ENCODE measurements at places on chromosomes 3 and 15.

GRCh38 chr3:189824629-189825312, 193.6 kb downstream of the TP63 start:
- no peak for DNase-seq

DNA sequence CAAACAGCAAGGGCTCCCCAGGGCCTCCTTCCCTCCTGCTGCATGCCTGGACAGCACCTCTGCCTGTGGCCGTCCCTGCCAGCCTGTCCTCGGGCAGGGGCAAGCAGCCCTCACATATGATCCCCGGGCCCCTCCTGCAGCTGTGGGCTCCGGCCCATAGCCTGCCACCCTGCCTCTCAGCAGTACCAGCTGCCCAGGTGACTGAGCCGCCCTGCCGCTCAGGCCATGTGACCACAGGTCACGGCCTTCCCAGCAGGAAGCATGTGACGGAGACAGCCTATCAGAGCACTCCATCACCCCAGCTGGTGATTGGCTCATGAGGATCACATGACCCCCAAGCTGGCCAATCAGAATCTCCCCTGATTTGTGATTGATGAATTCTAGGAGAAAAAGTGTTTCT, 23.9 kb downstream of the ALDH1L1 start:
- DNase-seq = no peak

- no peak for DNase-seq
These were observed 56.5 kb downstream of the MCTP2 start for GRCh38 chr15:94287794-94288246.

DNA sequence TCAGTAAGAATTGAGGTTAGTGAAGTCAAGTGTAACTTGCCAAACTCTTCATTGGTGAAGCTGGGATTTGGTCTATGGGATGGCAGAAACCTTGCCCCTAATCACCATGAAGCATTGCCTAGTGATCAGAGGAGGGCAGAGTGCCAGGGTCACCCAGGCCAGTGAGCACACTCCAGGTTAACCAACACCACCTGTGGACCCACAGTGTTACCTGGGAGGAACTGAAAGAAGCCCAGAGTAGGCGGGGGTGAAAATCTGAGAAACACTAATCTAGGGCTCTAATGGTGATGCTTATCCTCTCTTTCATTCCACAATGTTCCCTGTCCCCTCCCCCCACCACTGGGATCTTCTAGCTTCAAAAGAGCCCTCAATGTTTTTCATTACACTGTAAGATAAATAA, 372.8 kb downstream of the CTNNB1 start:
- DNase-seq = no peak

DNA sequence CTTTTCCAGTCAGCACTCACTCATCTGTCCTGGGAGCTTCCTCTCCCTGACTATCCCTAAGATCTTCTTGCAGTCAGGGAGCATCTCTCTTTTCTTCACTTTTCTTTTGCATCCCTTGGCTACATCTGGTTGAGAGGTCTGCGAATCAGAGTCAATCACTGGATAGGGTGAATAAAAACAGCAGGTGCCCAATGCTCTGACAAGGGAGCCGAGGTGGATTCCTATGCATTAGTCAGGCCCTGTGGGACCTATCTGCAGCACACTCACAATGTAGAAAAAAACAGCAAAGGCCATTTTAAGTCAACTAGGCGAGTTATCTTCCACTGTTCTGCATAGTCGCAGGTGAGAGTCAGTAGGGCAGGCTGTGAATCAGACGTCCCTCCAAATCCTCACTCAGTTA, 35.5 kb downstream of the DZIP1L start:
- no peak for DNase-seq

DNA sequence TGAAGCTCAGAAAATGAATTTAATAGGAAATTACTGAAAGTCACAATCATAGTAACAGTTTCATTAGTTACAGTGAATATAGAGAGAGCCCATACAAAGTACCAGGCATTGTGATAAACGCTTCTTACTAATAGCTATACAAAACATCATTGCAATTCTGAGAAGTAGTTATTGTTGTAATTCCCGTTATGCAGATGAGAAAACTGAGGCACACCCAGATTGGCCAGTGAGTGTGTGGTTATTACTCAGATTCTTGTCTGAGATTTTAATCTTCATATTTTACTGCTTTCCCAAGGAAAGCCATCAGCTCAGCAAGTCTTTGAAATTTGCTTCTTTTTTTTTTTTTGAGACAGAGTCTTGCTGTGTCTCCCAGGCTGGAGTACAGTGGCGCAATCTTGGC, 14.3 kb downstream of the FLNB start:
- DNase-seq = no peak

- DNase-seq = no peak
These were observed 26.8 kb downstream of the FBXW12 start for GRCh38 chr3:48398701-48399386.

- no peak for DNase-seq
These were observed 7.5 kb upstream of the HAPLN3 start for GRCh38 chr15:88902846-88903245.

All from activated T-cell treated with anti-CD3 and anti-CD28 coated beads for 1 hour (primary cell).